ENCODE measurements at places on chromosomes 12 and 14.

DNA sequence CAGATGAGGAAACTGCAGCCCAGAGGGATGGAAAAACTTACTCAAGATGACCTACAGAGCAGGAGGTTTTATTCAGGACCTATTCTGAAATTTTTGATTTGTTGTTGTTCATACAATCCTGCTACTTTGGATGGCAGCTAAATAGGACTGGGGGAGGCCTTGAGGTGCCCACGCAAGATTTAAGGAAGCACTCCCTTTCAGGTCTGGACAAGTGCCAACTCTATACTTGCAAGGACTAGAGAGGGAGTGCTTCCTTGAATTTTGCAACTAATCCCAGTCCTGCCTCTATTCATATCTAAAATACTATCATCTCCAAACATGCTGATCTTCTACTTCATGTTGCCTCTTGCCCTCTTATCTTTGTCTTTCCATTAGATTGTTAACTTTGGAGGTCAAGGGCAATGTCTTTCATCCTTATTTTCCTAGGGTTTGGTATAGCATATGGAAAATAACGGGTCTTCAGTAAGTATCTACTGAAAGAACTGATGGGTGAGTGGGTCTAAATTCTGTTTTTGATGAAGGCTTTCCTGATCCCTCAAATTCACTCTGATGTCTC is 28.6 kb upstream of the PPM1H start:
- DNase-seq = no peak

GRCh38 chr12:38880288-38880687 is 25.1 kb downstream of the CPNE8 start:
- DNase-seq = no peak

GRCh38 chr12:52867642-52868041 is 18.8 kb upstream of the KRT78 start:
- DNase-seq = no peak

- DNase-seq = no peak
Observed at GRCh38 chr14:33774723-33775470, 176.0 kb downstream of the EGLN3 start.

GRCh38 chr14:85438481-85438942 is 91.4 kb upstream of the FLRT2 start:
- no peak for DNase-seq

DNA sequence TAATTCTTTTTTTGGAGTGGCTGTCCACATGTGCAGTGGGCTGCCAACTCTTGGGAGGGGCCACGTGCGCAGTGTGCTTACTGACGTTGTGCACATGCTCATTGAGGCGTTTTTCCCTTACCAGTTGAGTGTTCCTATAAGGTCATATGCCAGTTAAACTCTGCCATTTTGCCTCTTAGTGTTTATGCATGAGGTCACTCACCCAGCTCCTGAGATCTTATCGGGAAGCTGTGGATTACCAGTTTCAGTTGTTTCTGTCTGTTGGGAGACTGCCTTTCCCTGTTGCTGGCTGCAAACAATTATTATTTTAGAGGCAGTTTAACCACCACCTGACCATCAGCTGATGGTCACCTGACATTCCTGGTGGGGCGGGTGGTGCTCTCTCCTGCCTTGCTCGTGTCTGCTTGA is 16.1 kb upstream of the KIF21A start:
- DNase-seq = no peak

DNA sequence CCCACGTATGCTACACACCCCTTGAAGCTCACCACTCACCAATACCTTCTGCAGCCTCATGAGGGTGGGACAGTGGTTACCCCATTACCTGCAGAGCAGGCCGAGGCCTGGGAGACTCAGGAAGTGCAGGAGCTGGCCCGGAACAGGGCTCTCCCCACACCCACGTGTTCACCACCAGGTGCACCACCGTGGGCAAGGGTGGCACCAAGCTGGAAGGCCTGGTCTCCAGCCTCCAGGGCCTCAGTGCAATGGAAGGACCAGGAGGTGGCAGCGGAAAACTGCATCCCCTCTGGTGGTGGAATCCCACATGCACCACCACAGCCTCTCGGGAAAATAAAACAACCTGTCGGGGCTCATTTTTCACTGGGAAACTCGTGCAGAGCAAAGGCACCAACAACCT is 36.4 kb downstream of the ITPK1 start:
- no peak for DNase-seq
